Renal cortical epithelial cell (primary cell): ENCODE measurements at places on chromosomes 11 and 22.
A peak's percentile ranks its signal among the peaks of the same experiment; 100 is the strongest.

DNA sequence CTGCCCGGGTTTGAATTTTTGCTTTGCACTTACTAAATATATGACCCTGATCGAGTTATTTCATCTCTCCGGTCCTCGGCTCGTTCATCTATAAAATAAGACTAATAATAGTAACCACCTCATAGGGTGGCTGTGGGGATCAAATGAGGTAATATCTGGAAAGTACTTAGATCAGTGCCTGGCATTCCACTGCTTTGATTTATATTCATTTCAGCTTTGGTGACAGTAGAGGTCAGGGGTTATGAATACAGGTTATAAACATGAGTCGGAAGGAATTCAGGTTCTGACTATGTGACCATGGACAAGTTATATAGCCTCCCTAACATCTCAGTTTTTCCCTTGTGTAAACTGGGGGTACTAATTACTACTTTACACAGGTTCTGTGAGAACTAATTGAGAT, 2.9 kb upstream of the TEAD1 start:
- DNase-seq: no peak

DNA sequence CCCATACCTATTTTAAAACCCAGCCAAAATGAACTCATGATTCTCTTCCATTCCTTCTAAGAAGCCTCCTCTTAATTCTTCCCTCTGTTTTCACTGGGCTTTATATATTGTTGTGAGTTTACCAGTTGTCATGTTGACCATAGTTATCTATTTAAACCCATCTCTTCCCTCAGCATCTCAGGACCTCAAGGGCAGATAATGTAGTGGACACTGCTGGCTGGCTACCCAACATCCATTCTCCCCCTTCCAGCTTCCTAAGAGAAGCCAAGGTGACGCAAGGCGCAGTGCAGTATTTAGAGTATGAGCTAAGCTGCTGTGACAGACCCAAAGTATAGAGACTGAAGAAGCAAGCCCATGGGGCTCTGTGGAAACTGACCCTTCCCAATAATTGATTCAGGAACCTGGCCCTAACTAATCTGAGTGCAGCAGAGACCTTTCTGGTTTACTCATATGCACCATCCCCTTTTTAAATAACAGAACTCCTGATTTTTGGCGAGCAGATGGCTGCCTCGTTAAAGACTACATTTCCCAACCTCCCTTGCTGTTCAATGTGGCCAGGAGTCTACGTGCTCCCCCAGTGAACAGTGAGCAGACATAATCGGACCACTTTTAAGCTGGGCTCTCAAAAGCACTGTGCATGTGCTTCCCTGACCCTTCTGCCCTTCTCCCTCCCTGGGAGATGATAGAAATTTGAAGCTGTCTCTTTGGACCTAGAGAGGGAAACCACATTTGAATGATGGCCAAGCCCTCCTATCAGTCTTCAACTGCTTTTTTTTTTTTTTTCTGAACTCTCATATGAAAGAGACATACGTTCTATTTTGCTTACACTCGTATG, 28.1 kb upstream of the CREB3L1 start:
- DNase-seq: peak; percentile 27

DNA sequence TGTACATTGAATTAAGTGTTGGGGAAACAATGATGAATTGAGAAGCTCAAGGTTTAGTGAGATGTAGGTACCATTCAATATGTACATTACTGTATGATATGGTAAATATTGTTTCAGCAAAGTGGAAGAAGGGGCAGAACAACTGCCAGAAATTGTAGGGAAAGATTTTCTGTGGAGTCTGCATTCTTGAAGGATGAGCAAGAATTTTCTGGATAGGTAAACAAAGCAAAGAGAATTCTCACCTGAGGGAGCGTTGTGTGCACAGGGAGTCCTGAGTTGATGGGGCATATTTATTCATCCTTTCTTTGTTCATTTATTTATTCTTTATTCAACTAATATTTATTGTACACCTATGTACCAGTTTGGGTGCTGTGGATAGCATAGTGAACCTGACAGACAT, 83.2 kb downstream of the TMEM135 start:
- DNase-seq: no peak

GRCh38 chr11:21798216-21798615, 394.7 kb upstream of the ANO5 start:
- DNase-seq: no peak

- peak; percentile 67 for DNase-seq
Observed at GRCh38 chr22:32473388-32473952, 1.1 kb upstream of the FBXO7 start.

DNA sequence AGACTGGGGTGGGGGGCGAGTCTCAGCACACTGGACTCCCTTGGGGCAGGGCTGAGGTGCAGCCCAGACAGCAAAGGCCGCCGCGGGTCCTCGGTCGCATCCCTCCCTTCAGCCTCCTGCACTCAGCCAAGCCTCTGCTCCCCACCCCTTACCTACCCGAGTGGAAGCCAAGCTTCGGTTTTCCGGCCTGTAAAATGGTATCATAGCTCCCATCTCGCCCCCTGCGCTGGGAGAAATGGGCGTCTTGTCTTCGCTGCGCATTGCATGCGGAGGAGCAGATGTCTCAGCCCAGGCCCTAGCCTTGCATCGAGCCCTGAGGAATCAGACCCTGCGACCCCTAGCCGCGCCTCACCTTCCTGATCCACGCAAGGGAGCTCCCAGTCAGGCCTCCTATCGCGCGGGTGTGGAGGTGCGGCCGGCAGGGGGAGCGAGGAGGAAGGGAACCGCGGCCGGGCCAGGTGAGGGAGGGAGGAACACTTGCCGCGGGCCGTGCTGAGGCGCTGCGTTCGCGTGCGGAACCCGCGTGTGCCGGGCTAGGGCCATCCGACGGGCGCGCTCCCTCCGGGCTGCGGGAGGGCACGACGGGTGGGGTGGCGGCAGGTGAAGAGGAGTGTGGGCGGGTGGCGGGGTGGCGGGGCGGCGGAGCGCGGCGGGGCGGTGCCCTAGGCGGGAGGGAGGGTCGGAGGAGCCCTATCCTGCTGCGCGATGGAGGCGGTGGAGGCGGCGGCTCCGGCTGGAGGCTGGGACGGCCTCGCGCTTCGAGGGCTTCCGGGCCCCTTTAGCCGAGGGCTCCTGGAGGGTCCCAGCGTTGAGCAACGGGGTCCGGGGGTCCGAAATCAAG, 4.1 kb upstream of the TBX1 start:
- DNase-seq: no peak

GRCh38 chr11:106177311-106177710, 99.8 kb downstream of the AASDHPPT start:
- no peak for DNase-seq

DNA sequence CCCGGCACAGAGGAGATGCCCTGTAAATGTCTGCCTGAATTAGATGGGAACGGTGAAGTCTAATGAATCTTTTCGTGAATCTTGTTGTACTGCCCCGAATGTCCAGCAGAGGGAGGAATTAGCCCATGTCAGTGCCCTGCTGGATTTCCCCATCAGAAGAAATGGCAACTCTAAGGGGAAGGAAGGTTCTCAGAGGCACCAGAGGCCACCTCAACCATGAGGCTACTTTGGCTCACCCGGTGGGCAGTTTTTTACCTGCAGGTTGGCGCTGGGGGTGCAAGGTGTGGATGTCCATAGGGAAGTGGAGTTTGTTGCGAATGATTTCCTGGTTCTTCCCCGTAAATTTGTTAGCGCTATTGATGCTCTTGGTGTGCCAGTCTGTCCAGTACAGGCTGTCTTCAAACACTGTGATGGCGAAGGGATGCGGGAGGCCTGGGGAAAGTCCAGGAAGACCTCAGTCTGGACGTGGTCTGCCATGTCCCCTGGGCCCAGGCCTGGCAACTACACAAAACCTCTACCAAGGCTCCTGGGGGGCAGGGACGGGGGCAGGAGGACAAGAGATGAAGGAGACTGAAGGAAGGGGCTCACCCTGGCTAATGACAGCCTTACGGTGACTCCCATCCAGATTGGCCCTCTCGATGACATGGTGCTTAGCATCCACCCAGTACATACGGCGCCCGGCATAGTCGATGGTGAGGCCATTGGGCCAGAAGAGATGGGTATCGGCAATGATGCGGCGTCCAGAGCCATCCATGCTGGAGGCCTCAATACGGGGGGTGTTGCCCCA, 28.5 kb downstream of the LRP4 start:
- DNase-seq: peak; percentile 57

DNA sequence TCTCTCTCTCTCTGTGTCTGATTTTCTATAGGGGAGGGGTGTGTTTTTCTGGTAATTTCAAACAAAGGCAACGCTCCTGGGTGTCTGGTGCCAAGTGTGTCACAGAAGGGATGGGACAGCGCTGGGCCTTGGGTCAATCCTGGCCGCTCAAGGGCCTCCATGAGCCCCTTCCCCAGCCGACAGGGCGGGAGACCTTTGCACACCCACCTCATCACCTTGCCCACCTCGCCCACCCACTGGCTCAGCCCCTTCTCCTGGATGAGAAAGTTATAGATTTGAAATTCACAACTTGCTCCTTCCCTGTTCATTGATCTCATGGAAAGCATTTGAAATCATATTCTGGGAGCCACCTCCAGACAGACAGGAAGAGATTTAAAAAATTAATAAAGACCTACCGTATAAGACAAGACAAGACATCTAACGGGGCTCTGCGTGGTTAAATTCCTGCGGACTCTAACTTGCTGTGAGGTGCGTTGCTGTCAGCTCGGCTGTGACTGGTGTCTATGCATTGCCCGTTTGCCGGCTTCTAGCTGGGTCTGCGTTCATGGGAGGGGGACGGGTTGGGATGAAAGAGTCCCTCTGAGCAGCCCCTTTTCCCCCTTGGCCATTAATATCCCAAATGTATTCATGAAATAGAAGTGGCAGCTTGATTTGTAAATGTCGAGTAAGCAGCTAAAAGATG, 27.0 kb downstream of the MPPED1 start:
- no peak for DNase-seq

GRCh38 chr22:23827351-23827995, 11.3 kb downstream of the DERL3 start:
- DNase-seq: no peak

DNA sequence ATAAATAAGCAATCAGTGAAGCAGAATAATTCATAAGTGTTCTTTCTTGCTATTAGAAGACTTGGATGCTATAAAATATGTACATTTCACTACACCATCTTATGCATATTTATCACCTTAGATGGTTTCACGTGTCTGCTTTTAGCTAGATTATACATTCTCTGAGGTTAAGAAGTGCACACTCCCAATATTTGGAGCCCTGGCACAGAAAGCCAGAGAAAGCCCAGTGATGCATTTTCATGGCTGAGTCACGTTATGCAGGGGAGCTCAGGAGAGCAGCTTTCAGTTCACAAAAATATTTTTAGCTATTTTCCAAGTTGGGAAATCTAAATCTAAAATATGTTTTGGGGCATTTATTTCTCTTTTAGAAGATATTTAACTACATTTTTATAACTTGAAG, 5.1 kb upstream of the TP53AIP1 start:
- no peak for DNase-seq

DNA sequence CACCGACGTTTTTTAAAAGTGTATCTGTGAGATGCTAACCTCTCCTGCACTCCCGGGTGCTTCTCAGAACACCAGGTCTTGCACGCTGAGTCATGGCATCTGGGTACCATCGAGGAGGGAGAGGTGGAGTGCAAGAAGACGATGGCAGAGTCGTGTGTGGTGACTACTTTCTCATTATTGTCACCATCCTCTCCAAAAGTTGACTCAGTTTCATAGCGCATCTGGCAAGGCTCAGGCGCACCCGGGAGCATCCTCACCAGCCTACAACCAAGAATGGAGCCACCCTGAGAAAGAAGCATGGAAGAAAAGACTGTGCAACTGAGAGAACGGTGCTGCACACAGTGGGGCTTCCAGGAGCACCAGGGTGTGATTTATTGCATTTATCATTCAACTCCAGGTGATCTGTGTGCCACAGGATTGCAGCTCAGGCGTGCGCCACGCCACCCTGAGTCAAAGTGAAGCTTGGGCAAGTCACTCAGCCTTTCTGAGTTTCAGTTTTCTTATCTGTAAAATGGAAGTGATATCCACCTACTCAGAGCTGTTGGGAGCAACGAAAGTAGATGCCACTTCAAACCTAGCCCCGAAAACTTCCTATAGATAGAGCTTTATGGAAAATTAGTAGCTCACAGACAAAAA, 65.4 kb downstream of the LINC01488 start:
- no peak for DNase-seq

DNA sequence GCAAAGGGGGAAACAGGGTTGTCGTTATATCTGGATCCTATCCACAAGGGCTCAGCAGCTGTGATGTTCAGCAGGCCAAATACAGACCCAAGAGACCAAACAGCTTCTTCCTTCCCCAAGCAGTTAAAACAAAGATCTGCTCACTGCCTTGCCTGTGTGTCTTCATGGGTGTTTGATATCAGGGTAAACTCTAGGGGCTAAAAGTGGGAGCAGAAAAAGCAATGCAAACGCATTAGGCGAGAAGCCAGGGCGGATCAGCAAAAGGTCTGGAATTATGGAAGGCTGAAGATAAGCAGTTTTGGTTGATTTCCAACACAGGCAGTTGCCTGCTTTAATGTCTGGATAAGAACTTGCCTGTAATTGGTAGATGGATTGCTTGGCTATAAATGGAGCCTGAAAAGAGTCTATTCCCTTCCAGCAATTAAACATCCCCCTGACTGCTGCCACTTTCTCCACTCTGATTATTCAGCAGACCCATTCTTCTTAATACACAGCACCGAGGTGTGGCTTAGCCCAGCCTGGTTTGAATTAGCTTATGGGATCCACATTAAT, 126.3 kb downstream of the COMMD9 start:
- DNase-seq: no peak

DNA sequence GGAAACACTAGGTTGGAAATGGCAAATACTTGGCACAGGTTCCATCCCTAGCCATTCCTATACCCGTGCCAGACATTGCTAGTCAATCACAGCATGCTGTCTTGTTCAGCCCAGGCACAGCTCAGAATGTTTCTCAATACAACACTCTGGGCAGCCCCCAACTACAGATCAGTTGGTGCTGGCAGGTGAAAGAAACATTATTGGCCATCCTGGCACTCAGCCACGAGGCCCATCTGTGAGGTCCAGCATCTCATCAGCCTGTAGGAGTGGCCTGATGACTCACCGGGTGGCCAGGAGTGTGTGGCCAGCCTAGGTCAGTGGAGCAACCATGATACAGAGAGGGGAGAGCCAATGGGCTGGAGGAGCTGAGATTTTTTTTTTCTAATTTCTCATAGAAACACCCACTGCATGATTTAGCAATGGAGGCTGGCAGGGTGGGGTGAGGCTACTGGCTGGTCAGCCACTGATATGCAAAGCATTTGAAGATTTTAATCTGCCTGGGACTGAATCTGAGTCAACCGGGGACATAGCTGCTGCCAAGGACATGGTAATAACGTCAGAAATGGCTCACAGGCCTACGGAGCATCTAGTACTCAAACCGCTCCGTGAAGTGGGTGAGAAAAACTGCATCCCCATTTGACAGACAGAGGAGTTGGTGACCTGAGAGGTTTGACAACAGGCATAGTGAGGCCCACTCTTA, 5.4 kb downstream of the MYO18B start:
- DNase-seq: peak; percentile 91

DNA sequence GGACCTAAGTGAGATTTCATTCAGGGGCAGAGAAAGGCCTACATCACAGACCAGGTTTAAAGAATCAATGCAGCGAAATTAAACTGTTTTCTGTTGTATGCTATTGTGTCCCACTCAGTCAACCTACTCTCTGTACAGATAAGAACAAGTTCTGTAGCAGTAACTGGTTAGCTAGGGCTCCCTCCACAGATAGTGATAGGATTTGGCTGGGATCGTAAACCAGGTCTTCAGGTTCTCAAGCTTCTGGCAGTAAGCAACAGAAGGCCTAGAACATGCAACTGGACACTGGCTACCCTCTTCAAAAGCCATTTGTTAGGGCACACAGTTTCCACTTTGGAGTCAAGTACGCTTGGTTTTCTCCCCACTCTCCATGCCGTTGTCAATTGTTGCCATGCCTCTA, 69.2 kb downstream of the GDPD4 start:
- DNase-seq: no peak
